ENCODE measurements at places on chromosomes 11 and 22.

- no peak for DNase-seq
Observed at GRCh38 chr22:35598396-35598710, 18.8 kb downstream of the MB start.

GRCh38 chr11:62854825-62855570, 15.6 kb upstream of the WDR74 start:
- no peak for DNase-seq

- DNase-seq, result no peak
Observed at GRCh38 chr22:46660604-46661201, 40.5 kb downstream of the GRAMD4 start.

- no peak for DNase-seq
Observed at GRCh38 chr11:11534981-11535380, 86.8 kb downstream of the GALNT18 start.

- no peak for DNase-seq
Observed at GRCh38 chr22:48748113-48748859, 1079.4 kb downstream of the BRD1 start.

- DNase-seq, result no peak
Observed at GRCh38 chr11:1326435-1327063, 17.1 kb upstream of the TOLLIP start.

GRCh38 chr11:94533206-94533605, 10.5 kb upstream of the FUT4 start:
- DNase-seq, result no peak

DNA sequence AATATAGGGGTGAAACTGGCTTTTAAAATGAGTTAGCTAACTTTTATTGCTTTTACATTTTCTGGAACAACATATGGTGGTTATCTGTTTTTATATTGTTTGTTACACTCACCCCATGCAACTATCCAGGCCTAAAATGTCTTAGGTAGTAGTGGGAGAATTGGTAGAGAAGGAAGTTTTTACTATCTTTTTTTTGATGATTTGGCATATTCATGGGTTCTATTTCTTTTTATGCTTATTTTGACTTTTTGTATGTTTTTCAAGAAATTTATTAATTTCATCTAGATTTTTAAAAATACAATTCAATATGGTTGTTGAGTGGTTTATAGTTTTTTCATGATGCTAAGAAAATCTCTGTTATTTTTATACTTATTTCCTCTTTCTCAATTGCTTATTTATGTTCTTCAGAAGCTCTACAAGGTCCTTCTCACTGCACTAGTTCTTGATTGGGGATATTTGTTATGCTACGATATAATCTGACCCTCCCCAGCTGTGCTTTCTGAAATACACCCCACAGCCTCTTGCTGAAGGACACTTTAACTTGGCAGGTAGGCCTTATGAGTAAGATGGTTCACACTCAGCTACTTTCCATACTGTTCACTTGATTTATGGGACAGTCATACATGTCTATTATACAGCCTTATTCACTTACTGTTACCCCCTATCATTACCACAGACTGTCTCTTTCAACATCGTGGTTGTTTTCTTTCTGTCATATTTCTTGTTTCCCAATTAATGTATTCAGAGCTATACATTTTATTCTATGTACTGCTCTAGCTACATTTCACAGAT, 431.2 kb downstream of the METTL15 start:
- DNase-seq, result no peak

- DNase-seq, result no peak
Observed at GRCh38 chr11:2508793-2509192, 64.0 kb downstream of the KCNQ1 start.

DNA sequence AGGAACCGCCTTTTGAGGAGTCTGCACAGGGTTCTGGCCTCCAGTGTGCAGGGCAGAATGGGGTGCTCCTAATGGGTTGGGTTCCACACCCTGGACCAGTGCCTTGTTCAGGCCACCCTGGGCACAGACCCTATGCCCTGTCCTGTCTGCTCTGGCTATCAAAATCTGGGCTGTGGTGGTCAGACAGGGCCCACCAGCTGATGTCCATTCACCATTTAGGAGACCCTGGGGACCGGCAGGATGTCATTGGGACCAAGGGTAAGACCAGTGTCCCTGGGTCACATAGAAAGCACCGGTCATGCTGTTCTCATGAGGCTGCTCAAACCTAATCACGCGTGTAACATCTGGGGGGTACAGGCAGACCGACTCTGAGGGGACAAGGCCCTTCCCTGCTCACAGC, 37.3 kb downstream of the PARVG start:
- DNase-seq, result no peak

DNA sequence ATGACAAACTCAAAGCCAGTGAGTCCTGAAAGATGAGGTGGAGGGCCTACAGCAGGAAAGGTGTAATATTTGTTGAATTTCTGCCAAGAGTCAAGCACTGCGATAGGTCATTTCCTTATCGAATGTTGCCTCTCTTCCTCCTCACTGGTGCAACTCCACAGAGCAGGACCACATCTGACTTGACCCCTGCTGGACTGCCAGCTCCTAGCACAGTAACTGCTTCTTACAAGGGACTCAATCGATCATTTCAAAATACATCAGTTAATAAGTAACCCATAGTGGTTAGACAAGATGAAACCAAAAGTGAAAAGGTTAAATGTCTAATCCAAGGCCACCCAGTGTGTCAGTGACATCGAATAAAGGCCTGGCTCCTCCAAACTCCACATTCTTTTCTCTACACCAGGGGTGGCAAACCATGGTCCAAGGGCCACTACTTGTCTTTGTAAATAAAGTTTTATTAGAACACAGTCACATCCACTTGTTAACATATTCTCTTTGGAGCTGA, 98.5 kb upstream of the CSNK2A3 start:
- no peak for DNase-seq

- DNase-seq, result no peak
Observed at GRCh38 chr11:19105011-19105410, 12.0 kb upstream of the ZDHHC13 start.

GRCh38 chr11:7576726-7577290, 63.0 kb downstream of the PPFIBP2 start:
- DNase-seq, result no peak

- no peak for DNase-seq
Observed at GRCh38 chr22:45424241-45424731, 10.8 kb downstream of the RIBC2 start.

DNA sequence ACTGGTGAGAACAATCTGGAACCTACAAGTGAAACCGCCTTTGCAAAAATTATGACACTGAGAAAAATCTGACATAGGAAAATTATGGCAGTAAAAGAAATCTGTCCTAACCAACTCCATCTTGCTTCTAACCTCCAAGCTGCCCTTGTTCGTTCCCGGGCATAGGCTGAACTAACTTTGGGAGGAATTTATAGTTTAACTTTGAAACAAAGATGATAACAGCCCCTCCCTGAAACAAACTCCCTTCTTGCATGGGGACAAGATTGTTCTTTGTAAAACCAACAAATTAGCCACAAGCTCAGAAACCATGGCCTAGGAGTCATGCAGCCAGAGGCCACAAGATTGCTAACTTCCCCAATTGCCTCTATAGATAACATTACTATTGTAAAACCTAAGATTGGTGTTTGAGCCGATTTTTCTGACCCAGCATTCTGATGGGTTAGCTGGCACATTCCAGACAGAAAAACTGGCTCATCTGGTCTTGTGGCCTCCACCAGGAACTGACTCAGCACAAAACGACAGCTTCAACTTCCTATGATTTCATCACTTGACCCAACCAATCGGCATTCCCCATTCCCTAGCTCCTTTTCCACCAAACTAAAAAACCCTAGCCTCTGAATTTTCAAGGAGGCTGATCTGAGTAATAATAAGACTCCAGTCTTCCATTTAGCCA, 3.6 kb upstream of the CCDC81 start:
- no peak for DNase-seq

DNA sequence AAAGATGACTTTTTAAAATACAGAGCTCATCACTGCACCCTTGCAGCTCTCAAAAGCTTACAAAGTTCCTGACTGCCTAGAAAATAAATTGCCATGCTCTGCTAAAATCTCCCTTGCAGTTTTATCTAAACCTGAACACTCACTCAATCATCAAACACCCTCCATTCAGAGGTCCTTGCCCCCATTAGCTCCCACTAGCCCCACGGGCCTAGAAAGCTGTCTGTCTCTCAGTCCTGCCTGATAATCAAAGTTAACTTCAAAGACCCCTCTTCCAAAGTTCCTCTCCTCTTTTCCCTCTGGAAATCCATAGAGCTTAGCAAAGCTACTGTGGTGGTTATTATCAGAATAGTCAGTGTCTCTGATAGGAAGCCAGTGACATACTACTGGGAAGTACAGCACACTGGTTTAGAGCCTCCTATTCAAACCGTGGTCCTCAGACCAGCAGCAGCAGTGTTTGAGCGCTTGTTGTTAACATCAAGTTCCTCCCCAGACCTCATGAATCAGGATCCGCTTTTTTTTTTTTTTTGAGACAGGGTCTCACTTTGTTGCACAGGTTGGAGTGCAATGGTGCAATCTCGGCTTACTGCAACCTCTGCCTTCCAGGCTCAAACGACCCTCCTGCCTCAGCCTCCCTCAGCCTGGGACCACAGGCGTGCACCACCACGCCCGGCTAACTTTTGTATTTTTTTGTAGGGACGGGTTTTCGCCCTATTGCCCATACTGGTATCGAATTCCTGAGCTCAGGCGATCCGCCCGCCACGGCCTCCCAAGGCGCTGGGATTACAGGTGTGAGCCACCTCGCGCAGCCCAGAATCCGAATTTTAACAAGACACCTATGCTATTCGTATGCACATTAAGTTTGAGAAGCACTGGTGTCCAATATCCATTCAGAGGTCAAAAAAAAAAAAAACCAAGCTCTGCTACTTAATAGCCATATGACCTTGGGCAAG, 1.2 kb downstream of the NDUFC2 start:
- DNase-seq, result no peak

DNA sequence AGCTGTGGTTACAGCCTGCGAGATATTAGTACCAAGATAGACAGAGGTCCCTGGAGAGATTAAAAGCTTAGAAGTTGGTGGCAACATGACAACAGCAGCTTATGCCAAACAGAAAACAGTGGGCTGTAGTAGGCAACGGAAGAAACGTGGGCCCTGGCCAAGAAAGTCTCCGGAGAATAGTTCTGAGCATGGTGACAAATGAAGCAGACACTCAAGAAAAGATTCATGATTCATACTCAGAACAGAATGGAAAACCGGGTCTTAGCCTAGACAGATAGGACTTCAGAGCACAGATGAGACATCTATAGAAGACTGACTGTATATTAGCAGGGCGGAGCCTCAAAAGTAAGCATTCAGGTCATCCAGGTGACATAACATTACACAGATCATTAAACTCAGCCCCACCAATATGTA, 727.4 kb downstream of the ETS1 start:
- DNase-seq, result no peak

GRCh38 chr22:42929838-42930155, 72.7 kb upstream of the ARFGAP3 start:
- DNase-seq, result no peak

DNA sequence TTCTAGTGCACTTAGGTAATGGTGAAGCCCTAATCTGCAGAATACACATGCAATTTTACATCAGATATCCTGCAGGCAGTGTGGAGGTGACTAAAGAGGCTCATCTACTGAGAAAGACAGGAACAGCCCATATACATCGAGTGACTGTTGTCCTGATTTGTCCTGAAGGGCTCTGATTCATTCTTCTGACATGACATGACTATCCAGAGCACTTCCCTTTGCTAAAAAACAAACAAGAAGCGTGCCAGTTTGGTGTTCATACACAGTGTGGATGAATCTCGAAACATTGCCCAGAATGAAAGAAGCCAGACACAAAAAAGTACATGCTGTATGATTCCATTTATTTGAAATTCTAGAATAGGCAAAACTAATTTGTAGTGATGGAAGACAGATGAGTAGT, 48.0 kb upstream of the AMPD3 start:
- DNase-seq, result no peak

- DNase-seq, result no peak
Observed at GRCh38 chr11:514606-515005, 7.6 kb upstream of the RNH1 start.

- no peak for DNase-seq
Observed at GRCh38 chr11:16001899-16002426, 354.4 kb downstream of the SOX6 start.

GRCh38 chr11:47394050-47394321, 14.4 kb upstream of the SLC39A13 start:
- DNase-seq, result no peak

DNA sequence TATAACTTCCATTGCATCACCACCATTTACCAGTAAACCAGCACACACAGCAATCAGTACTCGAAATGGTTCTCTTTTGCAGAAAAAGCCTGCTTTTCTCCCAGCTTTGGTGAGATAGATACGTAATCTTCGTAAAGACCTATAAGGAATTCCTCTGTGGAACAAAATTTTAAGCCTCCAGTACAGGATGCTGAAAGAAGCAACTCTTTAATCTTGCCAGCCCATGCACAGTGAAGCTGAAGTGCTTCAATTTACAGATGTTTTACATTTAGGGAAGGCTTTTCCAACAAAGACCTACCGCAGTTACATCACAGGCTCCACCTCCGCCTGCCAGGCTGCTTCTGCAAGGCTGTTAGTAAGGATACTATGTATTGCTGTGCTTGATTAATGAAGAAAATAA, 1.9 kb downstream of the ELMOD1 start:
- DNase-seq, result no peak

DNA sequence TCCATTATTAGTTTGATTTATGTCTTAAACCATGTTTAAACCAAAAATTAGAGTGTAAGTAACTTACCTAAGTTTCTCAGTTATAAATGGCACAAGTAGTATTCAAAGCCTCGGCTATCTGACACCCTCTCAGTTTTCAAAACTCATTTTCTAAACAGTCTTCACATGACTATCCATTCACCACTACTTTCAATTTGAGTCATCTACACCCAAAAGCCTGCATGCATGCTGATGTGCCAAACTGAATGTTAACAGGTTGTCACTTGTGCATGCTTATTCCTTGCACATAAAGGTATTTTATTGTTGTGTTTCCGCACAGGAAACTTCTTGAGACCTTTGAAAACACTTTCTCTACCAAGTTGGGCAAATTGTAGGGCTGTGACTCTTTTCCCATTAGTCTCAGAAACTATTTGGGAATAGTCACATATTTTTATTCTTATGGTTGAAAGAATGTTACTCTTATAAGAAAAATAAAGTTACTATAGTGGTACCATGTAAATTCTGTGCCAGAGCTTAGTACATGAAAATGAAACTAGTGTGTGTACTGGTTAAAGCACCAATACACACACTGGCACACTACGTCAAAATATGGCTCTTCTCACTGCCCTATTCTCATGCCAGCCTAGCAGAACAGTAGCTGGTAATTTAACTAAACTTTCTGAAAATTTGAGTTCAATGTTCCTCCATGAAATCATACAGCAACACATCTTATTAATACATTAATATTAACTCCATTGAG, 2.2 kb upstream of the OR51E2 start:
- no peak for DNase-seq

DNA sequence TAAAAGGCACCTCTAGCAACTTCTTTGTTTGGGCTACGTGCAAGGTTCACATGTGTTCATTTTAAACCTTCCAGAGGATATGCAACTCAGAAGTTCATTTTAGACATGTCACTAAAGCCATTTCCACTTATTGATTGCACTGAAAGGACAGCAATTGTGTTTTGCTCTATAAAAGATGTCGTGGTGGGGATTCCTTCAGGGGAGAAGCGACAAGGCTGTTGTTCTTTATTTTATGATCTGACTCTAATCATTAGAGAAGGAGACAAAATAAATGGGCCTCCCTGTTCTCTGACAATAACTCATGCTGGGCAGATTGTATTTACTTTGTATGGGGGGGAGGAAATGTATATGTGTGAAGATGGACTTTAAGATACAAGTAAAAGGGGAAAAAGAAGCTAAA, 370.1 kb upstream of the ARHGAP42 start:
- DNase-seq, result no peak

Data from stimulated activated CD4-positive, alpha-beta T cell treated with anti-CD3 and anti-CD28 coated beads, Interleukin-15, amount 100 ng/mL, for 1 hour (primary cell).